ENCODE measurements at places on chromosomes 6 and 20.

DNA sequence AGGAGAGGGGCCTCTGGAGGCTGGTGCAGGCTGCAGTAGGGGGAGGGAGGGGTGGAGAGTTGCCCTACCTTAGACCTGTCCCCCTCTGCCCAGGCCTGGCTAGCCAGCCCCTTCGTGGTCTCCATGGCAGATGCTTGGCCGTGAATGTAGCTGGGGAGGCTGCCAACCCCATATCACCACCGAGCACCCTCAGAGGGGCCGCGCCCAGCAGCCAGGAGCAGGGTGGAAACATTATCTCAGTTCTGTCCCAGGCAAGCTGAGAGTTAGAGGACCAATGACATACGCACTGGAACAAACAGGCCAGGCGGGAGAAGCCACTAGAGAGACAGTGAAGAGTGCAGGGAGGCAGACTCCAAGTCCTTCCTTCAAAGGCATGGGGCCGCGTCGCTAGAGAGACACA, 66.5 kb downstream of the LRFN2 start:
- no peak for DNase-seq

- DNase-seq: no peak
Measured at GRCh38 chr6:39649996-39650395, 75.2 kb downstream of the KIF6 start.

- no peak for DNase-seq
Measured at GRCh38 chr20:63655249-63655648, 2.0 kb upstream of the STMN3 start.

GRCh38 chr6:34067814-34068213, 78.1 kb downstream of the GRM4 start:
- DNase-seq: no peak

DNA sequence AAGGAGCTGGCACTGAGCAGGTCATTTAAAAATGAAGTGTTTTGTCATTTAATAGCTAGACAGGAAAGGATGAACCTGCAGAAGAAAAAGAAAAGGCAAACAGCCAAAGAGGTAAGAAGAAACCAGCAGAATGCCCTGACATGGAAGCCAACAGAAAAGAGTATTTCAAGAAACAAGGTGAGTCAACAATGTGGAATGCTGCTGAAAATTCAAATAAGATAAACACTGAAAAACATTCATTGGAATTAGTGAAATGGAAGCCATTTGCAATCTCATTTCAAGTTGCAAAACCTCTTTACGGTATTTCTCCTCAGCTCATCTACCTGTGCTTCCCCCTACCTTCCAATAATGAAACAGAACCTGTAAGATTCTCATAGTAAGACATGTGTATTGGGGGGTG, 59.6 kb downstream of the RWDD2A start:
- no peak for DNase-seq

- DNase-seq: no peak
Measured at GRCh38 chr6:132362442-132363185, 38.7 kb downstream of the MOXD1 start.

- no peak for DNase-seq
Measured at GRCh38 chr20:49700411-49701185, 13.1 kb downstream of the B4GALT5 start.

DNA sequence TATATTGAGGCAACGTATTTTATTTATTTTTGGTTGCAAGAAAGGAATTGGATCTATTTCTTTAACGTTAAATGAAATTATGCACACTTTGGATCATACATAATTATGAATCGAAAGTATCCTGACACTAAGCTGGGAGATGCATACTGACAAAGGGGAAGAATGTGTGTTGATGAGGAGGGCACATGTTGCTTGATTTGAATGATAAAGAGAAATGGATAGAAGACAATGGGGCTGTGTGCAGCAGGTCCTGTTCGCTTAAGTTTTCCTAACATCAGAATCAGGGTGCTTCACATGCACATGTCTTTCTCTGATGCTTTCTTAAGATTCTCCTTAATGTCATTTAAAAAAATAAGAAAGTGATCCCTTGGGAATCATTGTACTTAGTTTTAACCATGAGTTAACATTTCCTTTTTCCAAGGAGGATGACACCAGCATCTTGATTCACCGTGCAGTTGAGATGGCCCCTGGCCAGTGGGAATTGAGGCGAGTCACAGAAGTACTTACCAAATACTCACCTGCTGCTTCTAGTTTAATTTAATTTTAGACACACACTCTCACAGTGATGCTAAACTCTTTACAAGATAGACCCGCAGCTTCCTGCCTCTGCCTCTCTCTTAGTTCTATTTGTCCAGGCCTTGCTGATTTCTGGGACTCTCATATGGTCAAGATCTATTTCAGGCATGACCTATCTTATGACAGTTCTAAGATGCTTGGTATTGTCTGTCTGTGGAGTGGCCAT, 116.5 kb downstream of the CLIC5 start:
- no peak for DNase-seq

DNA sequence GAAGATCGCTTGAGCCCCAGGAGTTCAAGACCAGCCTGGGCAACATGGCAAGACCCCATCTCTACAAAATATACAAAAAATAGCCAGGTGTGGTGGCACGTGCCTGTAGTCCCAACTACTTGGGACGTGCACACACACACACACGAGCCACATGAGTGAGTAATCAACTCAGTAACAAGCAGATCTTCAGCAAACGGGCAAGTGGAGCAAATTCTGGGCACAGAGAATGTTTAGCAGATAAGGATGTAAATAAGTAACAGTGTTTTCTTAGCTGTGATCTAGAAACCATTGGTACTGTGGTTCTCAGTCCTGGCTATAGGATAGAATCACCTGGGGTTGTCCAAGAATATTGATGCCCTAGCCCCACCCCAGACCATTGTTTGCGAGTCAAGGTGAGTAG, 6.1 kb downstream of the PAQR8 start:
- no peak for DNase-seq

DNA sequence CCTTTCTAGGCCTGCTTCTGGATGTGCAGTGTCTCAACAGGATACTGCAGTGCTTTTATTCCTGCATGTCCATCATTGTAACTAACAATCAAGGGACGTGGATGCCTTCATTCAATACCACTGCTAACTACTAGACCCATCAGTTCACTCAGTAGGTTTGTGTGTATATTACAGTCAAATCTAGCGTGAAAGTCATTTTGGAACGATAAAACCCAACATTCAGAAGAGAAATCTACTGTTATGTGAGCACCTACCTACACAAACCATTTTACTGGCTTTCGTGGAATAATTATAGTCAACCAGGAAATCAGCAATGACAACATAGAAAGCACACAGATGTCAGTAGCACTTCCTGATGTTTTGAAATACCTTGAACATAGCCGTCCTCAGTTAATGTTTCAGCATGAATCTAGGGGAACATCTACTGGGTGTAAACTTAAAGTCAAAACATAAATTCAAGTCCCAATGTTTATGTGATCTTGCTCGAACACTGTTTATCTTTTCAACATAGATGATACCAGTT, 270.6 kb downstream of the FARS2 start:
- DNase-seq: no peak

DNA sequence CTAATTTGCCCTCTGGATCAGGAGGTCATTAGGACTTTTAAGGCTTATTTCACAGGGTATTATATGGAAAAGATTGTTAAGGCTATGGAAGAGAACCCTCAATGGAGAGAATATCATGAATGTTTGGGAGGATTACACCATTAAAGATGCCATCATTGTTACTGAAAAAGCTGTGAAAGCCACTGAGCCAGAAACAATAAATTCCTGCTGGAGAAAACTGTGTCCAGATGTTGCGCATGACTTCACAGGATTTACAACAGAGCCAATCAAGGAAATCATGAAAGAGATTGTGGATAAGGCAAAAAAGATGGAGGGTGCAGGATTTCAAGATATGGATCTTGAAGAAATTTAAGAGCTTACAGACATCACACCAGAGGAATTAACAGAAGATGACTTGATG, 798.3 kb upstream of the SLC35B3 start:
- DNase-seq: no peak

DNA sequence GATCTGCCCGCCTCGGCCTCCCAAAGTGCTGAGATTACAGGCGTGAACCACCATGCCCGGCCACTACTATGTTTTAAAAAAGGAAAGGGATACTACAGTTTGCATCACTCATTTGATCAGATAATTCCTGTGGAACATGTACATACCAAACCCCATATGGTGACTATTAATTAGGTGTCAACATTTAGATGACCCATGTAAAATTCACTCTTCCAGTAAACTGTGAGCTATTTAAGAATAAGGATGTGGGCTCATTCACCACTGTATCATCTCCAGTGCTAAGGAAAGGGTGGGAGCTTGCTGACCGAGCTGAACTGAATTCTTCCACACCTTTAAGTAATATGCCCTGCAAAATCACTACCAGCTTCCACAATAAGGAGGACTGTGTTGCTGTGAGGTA, 127.5 kb downstream of the BTBD9 start:
- no peak for DNase-seq

DNA sequence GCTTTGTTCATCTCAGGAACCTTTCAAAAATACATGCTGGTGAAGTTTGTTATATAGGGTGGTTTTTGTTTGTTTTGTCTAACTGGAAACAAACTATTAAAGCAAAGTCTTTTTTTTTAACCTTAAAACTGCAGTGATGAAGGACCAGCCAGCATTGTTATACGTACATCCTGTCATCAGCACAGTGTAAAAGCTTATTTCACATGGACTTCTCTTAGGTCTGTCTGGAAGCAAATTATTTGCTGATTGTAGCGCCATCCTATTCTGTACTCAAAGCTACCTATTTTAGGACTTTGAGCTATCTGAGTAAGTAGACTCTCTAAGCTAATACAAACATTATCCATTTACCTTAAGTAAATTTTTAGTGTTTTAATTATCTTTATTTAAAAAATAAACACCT, 61.7 kb downstream of the SNX9 start:
- DNase-seq: no peak

- DNase-seq: no peak
Measured at GRCh38 chr20:4814696-4815252, 93.1 kb downstream of the PRND start.

DNA sequence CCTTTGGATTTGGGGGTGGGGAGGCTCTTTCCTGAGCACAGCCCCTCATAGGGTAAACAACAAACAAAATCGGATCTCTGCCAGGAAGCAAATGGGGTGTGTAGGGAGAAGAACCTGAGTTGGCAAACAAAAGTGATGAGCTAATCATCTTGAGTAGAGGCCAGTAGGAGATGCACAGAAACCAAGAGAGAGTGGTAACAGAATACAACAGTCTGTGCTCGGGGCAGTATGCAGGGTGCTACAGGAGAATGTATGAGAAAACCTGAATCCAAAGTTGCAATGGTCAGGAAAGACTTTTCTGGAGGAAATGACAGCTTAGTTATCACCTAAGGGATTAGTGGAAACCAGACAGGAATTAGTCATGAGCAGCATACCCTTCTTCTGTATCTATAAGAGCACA, 177.8 kb downstream of the CDKAL1 start:
- DNase-seq: no peak

- DNase-seq: no peak
Measured at GRCh38 chr6:14964556-14965270, 281.2 kb upstream of the JARID2 start.

- peak; percentile 10 for DNase-seq
Measured at GRCh38 chr6:157302736-157303135, 20.6 kb downstream of the TMEM242 start.

DNA sequence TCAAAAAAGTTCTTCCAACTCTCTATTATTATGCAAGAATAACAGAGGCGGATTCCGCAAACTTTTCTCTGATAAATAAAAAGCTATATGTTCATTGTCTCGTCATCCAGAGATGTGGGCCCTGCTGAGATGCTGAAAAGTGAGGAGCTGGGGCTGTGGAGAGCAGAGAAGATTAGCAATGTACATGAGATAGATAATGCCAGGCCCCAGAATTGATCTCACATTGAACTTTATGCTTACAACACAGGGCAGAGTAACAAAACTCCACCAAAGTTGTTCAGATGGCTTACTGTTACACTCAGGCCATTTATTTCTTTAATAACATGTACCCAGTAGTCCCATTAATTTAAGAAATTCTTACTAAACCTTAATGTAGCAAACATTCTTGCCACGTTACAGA, 32.7 kb upstream of the RIN2 start:
- no peak for DNase-seq

- DNase-seq: no peak
Measured at GRCh38 chr6:70385901-70386300, 27.4 kb upstream of the FAM135A start.

DNA sequence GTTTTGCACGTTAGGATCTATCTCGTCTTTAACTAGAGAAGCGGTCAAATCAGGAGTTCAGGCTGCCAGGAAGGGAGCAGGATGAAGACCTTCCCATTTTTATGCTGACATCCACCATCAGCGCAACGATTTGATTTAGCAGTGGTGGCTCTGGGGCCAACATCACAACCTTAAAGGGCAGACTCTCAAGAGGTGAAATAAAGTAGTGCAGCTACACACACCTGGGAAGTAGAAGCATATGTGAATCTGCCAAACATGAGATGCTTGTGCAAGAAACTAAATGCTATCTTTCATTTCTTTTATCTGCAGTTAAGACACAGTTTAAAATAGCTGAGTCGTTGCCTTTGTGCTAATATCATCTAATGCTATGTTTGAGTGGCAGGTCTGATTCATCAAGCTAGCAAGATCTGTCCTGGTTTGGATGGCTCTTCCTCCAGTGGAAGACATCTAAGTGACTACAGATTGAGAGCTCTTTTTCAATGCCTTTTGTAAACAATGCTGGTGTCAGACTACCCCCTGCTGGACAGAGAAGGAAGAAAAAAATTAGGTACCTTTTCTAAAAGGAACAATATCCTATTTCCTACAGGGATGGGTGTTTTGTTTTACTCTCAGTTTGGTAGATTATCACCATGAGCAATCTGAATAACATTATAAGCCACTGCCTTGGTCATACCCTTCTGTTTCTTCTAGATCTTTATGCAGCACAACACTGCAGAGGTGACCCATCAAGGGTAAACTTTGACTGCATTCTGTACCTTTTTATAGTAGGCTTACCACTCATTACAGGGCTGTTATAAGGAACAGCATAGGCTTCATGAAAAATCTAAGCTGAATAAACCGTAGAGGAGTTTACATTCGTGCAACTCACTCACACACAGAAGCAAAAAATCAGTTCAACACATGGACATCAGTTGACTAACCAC, 171.6 kb upstream of the FBXL4 start:
- peak; percentile 76 for DNase-seq

DNA sequence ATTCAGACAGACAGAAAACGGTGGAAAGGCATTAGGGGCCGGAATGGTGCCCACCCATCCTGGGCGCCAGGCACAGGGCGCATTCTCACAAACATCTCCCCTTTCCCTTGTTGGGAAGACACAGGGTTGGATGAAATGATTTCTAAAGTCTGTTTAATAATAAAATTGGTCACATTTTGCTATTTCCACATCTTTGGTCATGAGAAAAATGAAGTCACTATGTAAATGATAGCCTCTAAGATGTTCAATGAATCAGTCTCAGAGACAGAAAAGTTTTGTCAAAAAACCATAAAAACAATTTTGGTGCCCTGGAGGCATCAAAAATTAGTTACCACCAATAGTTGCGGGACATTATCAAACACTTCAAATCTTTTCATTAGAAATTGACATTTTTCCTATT, 40.7 kb downstream of the PRR18 start:
- DNase-seq: no peak

GRCh38 chr6:41271901-41272395, 14.5 kb downstream of the TREM1 start:
- no peak for DNase-seq

- no peak for DNase-seq
Measured at GRCh38 chr20:48599106-48599747, 228.6 kb downstream of the PREX1 start.

- DNase-seq: no peak
Measured at GRCh38 chr6:138428944-138429598, 25.0 kb downstream of the HEBP2 start.

GRCh38 chr6:38762848-38763247, 47.7 kb downstream of the DNAH8 start:
- no peak for DNase-seq
